ENCODE measurements at places on chromosomes 4 and X.

GRCh38 chrX:155857561-155857960 lies 23.6 kb upstream of the VAMP7 start:
- no peak for DNase-seq

- DNase-seq: no peak
These were observed 397.9 kb downstream of the PPP3CA start for GRCh38 chr4:100949350-100949935.

DNA sequence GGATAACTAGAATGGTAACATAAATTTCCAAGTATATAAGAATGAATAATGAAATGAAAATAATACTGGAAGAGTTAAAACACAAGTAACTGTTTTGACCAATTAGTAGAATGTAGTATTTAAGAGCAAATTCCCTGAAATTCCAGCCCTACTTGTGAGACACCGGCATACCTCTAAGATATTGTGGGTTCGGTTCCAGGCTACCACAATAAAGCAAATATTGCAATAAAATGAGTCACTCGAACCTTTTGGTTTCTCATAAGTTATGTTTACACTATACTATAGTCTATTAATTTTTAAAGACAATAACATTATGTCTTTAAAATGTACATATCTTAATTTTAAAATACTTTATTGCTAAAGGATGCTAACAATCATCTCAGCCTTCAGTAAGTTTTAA lies 15.2 kb upstream of the IQCM start:
- no peak for DNase-seq

GRCh38 chrX:72107841-72108595 lies 23.7 kb downstream of the RTL5 start:
- DNase-seq: no peak

- no peak for DNase-seq
These were observed 73.1 kb downstream of the PACRGL start for GRCh38 chr4:20773144-20773997.

GRCh38 chr4:181523973-181524372 lies 719.2 kb upstream of the TENM3 start:
- DNase-seq: no peak

GRCh38 chr4:43782391-43782790 lies 666.2 kb downstream of the KCTD8 start:
- DNase-seq: no peak

DNA sequence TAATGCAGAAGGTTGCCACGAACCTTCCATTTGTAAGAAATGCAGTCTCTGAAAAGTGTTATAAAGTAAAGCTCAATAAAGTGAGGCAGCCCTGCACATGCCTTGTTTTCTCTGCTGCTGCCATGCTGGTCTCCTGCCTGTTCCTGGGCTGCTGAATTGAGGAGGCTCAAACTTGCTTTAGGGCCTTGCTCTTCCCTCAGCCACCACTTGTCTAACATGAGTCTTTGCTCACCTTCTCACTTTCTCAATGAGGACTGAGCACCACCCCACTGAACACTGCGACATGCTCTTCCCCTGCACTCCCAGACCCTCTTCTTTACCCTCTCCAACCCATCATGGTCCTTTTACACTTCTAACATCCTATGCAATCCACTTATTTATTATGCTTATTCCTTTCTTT lies 25.2 kb upstream of the MFAP3L start:
- no peak for DNase-seq

GRCh38 chrX:2592279-2592678 lies 91.5 kb upstream of the DHRSX start:
- DNase-seq: no peak

DNA sequence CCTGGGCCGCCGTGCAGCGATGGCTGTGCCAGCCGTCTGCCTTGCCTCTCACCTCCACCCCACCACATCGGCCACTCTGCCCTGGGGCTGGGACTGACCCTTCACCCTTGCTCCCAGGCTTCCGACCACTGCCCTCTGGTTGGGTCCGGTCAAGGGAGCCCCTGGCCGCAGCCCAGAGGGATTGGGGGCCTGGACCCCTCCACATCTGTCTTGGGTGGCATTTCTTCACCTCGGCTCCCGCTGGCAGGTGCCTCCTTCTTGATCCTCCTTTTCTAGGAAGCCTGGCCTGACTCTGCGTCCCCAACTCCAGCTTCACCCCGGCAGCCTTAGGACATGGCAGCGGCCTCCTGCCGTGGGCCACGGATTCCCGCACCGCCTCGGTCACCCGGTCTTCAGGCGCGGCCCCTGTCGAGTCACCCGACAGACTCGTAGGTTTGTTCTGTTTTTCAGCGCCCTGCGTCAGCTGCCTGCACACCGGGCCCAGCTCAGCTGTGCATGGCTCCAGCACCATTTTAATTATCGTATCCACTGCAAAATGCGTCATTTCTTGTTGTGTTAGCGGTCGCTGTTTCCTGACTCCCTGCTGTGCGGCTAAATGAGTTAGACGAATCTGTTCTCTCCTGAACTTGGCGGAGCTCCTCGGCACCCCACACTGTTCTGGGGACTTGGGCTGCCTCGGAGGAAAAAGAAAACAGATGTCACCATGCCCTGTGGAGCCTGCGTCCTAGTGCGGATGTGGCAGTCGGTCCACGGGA lies 124.0 kb downstream of the FAM53A start:
- no peak for DNase-seq

DNA sequence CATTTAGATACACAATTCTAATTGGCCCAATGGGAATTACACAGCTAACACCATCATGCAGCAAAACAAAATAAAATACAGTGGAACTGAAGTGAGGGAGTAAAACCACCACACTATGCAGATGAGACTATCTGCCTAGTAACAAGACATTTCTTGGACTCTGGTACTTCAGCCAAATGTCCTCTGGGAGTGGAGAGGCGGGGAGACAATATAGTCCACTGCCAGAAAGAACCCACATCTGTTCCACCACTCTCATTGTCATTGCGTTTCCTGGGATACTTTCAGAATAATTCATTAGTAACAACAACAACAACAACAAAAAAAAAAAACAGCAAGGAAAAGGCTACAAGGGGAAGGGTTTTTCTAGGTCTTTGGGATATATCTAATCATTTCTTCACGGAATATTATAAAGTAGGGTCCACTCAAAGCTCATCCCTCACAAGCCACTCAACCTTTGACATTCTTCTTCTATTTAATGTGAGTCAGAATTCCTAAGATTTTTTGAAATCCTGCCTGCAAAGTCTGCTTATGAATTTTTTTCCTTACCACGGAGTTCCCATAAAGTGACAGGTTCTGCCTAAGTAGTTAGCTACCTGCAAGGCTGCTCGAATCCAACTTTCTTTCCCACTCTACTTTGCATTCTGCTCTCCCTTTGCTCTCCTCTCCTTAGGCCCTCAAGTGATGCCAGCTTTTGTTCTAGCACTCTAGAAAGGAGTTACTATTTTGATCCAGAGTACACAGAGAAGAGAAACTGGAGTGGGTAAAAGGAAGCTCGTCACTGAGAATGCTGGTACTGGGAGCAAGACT lies 254.6 kb downstream of the CHIC1 start:
- DNase-seq: no peak

DNA sequence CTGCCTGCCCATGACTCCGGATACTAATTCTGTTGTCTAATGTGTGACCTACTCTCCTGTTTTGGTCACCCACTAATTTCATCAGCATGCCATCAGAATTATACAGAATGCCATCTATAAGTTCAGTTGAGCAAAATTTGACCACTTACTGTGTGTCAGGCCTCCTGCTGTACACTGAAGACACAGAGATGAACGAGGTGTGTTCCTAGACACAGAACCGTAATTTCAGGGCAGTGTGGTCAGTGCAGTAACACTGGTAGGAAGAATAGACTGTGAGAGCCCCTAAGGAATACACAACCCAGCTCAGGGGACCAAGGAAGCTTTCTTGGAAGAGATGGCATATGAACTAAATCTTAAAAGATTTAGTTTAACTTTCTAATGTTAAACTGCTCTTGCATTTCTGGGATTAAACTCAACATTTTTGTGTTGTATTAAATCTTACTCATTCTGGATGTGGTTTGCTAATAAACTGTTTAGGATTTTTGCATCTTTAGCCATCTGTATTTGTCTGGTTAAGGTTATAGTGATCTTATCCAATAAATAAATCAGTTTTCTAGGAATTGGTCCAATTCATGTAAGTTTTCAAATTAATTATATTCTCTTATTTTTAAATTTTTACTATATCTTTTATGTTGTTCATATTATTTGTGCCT lies 34.3 kb downstream of the KANTR start:
- DNase-seq: no peak

- DNase-seq: no peak
These were observed 29.6 kb downstream of the SMARCAD1 start for GRCh38 chr4:94237271-94237670.

DNA sequence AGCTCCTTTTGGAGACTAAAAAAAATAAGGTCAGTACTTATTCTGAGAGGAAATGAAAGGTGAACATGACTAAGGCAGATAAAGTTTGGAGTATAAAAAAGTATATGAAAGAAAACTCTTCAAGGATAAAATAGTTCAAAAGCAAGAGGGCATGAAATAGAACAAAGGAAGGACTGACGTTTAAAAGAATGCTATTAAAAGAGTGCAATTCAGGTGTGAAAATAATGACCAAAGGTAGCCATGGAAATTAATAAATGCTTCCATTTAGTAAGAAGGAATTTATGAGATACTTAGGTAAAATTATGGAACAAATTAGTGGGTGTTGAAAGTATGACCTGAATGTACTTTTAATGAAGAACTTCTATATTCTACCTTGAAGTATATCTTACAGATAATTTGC lies 128.2 kb upstream of the WDFY3 start:
- no peak for DNase-seq

- DNase-seq: no peak
These were observed 30.0 kb downstream of the CDKL5 start for GRCh38 chrX:18455384-18455783.

- no peak for DNase-seq
These were observed 34.6 kb downstream of the PRPS2 start for GRCh38 chrX:12825801-12826200.

DNA sequence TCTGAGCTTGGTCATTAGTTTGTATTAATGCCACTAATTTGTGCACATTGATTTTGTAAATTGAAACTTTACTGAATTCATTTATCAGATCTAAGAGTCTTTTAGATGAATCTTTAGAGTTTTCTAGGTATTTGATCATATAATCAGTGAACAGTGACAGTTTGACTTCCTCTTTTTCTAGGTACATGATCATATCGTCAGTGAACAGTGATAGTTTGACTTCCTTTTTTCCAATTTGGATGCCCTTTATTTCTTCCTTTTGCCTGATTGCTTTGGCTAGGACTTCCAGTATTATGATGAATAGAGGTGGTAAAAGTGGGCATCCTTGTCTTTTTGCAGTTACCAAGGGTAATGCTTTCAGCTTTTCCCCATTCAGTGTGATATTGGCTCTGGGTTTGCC lies 421.4 kb upstream of the CPXCR1 start:
- DNase-seq: no peak

- no peak for DNase-seq
These were observed 112.5 kb upstream of the BMP3 start for GRCh38 chr4:80918004-80918403.

GRCh38 chrX:45807572-45808425 lies 607.1 kb upstream of the DIPK2B start:
- DNase-seq: no peak

DNA sequence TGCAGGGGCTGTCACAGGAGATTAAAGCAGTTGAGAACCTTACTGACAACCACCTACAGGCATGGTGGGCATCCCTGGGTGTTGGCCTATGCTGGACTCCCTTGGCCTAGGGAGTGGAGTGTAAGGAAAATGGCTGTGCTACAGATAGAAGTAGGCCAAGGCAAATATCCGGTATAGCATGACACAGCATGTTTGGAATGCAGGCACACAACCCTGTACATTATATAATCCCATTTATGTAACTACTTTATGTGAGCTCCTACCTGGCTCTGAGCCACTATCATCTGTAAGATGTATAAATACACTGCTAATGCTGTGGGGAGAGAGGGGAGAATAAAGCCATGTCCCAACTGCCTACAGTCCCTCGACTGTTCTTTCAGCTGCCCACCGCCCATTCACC lies 38.7 kb upstream of the KCTD8 start:
- no peak for DNase-seq

- DNase-seq: no peak
These were observed 248.5 kb downstream of the ENOX2 start for GRCh38 chrX:130654409-130654950.

- DNase-seq: no peak
These were observed 145.9 kb downstream of the PPP3CA start for GRCh38 chr4:101201421-101201820.

- DNase-seq: no peak
These were observed 282.1 kb upstream of the GIMD1 start for GRCh38 chr4:106650701-106651100.

GRCh38 chr4:134024251-134024650 lies 177.3 kb downstream of the PABPC4L start:
- DNase-seq: no peak

GRCh38 chrX:147565237-147565636 lies 346.5 kb upstream of the FMR1 start:
- no peak for DNase-seq

DNA sequence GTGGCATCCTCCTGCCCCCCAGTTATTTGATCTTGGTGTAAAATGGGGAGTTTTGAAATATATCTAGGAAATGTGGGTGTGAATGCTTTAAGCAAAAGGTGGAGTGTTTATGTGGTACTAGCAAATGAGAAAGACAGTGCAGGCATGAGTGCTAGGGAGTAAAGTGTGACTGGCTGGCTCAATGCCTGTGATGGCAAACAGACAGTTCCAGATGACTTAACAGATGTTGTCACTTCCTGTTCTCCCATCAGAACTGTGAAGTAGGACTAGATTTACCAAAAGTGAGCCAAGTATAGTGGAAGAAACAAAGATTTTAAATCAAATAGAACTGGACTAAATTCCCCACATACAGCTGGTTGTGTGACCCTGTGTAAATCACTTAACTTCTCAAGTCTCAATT lies 8.4 kb upstream of the AMOT start:
- no peak for DNase-seq

DNA sequence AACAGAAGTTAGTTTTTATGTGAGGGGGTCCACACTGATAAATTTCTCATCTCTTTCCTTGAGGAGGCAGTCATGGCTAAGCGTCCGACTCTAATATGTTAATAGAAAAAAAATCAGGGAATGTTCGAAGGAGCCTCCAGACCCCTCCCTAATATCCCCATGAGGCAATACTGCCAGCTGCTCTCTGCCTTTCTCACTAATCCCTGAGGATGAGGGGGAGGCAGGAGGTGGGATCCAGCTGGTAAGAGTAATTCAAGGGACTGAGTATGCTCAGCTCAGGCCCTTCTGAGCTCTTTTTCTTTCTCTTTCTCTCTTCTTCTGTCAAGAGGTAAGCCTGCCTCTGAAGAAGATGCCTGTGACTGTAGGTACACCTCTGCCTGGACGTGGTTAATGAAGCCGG lies 51.7 kb downstream of the PIR start:
- DNase-seq: no peak

- DNase-seq: no peak
These were observed 1.5 kb downstream of the PPID start for GRCh38 chr4:158721680-158722079.

DNA sequence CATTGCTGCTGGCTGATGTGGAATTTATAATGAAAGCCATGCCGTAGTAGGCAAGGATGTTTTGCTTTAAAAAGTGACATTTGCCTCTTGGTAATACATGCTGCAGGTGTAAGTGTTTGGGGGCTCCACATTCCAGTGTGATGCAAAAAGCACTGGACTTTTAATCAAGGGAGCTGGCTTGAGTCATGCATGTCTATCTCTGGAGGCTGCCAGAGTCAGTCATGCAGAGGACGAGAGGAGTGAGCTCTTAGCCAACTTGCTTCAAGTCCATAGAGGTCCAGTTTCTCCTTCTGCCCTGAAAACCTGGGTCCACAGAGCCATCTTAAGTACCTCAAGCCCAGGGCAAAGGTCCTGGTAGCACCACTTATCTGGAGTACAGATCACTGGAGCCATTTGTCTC lies 11.6 kb upstream of the CXCL13 start:
- no peak for DNase-seq

- no peak for DNase-seq
These were observed 189.1 kb downstream of the SPCS3 start for GRCh38 chr4:176508780-176509331.
